ENCODE measurements at places on chromosomes 11 and 22.

DNA sequence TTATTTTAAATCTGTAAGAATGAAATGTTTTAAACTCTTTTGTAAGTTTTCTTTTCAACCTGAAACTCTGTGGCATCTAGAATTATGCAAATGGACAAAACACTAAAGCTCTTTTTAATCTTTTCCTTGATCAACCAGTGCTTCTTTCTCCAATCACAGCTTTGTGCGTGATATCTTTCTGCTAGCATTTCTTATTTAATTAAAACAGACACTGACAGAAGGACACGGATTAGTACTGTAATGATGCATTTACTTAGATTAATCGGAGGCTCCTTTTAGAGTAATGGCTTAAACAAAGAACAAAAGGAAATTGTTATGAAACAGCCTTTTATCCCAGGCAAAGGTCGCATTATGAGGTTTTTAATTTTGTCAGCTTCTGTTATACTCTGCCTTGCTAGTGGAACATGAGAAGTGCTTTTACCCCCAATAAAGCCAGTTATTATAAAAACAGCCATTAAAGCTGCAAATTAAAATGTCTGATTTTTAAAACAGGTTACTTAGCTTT is 48.5 kb upstream of the SOX6 start:
- no peak for DNase-seq

DNA sequence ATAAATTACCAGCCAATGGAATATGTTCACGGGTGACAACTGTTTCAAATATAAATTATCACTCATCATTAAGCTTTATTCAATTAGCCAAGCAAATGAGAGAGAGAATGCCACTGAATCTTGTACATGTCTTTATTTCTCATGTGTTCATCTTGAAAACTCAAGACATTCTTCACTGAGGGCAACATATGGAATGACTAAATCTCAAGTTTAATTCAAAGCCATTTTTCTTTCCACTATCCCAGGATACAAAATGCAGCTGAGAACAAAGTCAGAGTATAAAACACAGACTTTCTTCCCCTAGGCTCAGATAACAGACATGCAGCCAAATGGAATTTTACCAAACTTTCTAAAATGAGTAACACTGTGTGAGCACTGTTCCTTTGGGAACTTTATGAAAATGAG is 12.1 kb upstream of the BBOX1 start:
- no peak for DNase-seq

GRCh38 chr11:84819128-84819527 is 808.0 kb downstream of the DLG2 start:
- no peak for DNase-seq

DNA sequence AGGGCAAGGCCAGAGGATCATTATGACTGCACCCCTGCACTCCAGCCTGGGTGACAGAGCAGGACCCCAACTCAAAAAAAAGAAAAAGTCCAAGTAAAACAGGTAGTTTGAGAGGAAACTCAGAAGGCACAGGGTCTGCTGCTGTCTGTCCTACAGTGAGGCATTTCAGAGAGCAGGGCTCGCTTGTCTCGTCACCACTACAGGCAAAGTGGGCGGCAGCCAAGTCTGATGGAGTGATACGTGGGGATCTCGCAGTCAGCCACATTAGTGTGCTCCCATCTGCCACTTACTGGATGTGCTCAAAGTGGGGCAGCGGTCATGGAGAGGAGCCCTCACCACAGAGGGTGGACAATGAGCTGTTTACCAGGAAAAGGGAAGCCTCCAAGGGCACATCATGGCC is 42.1 kb downstream of the PI4KA start:
- DNase-seq: no peak

DNA sequence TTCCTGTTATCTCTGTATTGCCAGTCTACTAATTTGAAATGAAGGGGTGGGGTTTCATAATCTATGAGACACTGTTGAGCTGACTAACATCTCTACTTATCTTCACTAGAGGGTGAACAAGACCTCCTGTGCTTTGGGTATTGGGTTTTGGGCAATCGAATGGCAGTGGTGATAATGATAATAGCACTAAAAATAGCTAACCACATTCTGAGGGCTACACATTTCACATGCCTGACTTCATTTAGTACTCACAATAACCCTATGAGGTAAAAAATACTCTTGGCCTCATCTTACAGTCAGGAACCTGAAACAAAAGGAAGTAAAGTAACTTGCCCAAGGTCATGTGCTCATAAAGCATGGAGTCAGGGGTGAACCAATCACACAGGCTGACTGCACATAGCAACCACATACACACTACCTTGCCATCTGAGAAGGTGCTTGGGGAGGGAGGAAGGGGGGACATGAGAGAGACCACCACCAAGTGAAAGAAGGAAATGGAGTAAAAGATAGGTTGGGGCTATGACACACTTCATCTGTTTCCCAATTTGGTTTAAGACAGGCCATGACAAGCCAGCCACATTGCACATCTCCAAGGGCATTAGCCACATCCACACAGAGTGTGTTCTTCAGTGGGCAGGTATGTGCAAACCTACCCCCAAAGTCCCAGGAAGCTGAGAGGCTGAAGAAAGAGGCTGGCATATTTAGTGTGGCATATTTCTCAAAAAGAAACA is 387.6 kb upstream of the DDI1 start:
- no peak for DNase-seq

- no peak for DNase-seq
Measured at GRCh38 chr11:34860034-34860433, 56.1 kb downstream of the APIP start.

- DNase-seq: no peak
Measured at GRCh38 chr11:92141159-92141558, 83.5 kb upstream of the FAT3 start.

DNA sequence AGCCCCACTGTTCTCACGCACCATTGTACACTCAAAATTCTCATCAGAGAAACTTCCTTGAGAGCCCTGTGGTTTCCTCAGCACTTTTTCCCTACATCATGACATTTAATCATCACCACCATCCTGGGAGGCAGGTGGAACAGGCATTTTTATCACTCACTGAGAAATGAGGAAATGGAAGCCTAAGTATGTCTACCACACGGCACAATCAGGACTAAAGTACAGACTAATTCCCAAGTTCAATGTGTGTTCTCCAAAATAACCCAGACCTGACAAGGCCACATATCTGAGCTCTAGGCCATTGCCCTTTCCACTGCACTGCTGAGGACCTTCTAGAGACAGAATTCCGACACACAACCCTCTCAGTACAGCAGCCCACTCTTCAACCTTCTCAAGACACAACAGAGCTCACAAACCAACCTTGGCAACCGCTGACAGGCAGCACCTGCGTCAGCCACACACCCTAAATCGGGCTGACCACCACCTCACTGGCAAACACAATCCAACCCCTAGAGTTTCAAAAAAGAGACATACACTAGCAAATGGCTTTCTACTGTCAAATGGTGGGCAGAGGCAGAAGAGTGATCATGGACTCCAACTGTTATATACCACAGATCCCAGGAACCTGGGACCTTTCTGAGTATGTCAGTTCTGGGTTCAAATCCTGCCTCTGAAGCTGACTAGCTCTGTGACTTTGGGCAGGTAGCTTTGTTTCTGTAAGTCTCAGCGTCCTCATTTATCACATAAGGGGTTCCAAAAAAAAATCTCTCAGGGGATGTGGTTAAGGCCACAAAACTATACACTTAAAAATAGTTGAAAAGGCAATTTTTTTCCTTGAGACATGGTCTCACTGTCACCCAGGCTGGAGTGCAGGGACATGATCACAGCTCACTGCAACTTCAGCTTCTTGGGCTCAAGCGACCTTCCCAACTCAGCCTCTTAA is 16.3 kb downstream of the SMCO4 start:
- no peak for DNase-seq

- DNase-seq: no peak
Measured at GRCh38 chr11:133443206-133443747, 89.0 kb downstream of the OPCML start.

DNA sequence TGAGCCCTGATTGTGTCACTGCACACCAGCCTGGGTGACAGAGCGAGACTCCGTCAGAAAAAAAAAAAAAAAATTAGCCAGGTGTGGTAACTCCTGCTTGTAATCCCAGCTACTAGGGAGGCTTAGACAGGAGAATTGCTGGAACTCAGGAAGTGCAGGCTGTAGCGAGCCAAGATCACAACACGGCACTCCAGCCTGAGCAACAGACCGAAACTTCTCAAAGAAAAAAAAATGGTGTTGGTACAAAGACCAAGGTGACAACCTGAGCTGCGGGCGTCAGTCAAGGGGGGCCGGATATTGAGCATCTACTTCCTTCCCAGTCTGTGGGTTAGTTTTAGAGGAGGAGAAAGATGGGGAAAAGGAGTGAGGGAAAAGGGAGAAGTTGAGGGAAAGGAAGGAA is 48.5 kb upstream of the HSPA8 start:
- DNase-seq: no peak

GRCh38 chr11:27416568-27417176 is 53.7 kb upstream of the CCDC34 start:
- no peak for DNase-seq

GRCh38 chr11:132719684-132720083 is 812.6 kb downstream of the OPCML start:
- no peak for DNase-seq

- peak; percentile 83 for DNase-seq
Measured at GRCh38 chr11:6612213-6613041, at the start of gene TAF10. TAF10 (minus strand) TSS chr11:6612216; CDS start chr11:6612189, 27 bp downstream.

DNA sequence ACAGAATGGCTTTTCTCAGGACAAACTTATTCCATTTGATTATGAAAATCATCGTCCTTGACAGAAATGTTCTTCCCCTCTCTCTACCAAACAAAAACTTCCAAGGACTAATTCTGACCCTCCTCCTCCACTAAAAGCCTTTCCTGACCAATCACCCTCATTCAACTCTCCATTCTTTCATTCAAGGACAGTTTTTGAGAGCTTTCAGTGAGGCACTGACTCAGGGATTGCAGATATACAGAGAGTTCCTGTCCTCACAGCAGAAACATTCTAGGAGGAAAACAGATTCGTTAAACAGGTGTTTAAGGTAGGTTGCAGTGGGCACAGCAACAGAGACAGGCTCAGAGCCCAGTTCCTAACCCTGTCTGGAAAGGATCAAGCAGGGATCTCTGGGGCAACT is 41.5 kb downstream of the OR4D9 start:
- DNase-seq: no peak

DNA sequence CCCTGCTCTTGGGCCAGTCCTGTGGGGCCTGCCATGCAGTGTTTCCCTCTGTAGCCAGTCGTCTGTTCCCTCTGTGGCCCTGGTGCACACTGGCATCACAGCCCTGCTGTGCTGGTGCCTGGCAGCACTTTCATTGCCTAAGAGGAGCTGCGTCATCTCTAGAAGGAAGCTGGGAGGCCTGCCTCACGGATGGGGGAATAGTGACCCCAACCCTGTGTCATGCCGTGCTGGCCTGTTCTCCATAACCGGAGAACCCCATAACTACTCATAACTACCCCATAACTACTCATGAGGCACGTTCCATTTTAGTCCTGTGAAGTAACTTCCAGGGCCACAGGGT is 14.0 kb downstream of the RAB36 start:
- no peak for DNase-seq

DNA sequence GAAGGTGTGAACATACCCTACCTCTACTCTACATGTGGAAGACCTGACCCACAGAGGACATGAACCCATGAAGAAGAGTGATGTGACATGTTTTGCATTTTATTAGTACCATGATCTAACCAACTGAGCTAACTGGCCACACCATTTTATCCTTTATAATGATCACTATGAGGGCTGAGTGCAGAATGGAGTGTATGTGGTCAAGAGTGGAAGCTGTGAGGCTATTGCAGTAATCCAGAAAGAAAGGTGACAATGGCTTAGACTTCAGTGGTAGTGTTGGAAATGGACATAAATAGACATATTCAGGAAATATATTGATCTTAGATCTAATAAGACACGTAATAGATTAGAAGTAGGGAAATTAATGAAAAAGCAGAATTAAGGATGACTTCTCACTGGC is 3.8 kb downstream of the SRSF8 start:
- no peak for DNase-seq

DNA sequence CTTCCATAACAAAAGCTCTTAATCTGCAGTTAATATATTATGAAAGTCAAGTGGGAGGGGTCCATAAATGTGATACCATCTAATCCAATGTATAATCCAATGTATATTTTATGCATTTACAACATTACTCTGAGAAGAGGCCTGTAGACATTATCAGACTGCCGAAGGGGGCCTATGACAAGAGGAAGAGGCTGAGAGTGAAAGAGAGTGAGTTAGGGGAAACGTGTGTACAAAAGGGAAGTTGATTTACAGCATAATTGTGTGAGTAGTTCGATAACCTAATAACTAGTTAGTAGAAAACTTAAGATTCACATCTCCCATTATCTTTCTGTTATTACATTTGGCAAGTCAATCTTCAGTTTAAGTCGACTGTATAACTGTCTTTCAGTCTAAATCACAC is 86.6 kb downstream of the DDX10 start:
- DNase-seq: no peak

GRCh38 chr11:120318906-120319305 is 6.2 kb upstream of the TLCD5 start:
- no peak for DNase-seq

DNA sequence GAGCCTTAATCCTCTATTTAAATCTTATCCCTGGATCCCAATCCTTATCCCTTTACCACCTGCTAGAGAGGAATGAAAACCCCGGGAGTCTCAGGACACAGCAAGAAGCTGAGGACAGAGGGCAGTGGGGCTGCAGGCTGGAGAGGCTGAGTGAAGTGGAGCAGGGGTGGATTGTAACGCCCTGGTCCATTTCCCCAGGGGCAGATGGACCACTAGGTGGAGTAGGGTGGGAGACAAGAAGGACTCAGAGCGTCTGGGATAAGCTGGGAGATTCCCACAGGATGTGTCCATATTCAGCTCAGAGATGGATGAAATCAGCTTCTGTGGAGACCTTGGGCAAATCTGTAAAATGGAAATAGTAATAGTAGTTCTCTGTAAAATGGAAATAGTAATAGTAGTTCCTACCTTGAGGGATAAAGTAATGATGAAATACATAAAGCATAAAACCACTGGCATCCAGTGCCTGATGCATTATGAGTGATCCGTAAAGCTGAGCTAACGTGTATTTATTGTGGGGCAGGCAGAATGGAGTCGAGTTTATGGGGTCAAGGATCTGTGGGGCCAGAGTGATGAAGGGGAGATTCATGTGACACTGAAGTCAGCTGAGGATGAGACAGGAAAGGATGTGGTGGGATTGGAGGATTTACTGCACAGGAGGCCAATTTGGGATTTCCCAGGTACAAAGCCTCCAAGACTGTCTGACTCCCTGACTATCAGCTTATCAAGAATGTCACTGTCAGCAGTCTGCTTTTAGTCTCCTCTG is 1.9 kb upstream of the ROBO4 start:
- DNase-seq: no peak

GRCh38 chr11:19632499-19632834 is 80.2 kb upstream of the NAV2 start:
- DNase-seq: no peak

- no peak for DNase-seq
Measured at GRCh38 chr11:127061947-127062346, 61.4 kb upstream of the KIRREL3 start.

- DNase-seq: no peak
Measured at GRCh38 chr11:27231530-27231929, 131.5 kb downstream of the CCDC34 start.

GRCh38 chr22:50527921-50528681 is 1.7 kb downstream of the TYMP start:
- DNase-seq: no peak

Data from SW 1271 (cell line).